Stimulated activated CD4-positive, alpha-beta T cell treated with anti-CD3 and anti-CD28 coated beads, Interleukin-1b, Interleukin-23, amount 100 ng/mL, for 24 hours (primary cell): ENCODE measurements at places on chromosomes 4 and X.

DNA sequence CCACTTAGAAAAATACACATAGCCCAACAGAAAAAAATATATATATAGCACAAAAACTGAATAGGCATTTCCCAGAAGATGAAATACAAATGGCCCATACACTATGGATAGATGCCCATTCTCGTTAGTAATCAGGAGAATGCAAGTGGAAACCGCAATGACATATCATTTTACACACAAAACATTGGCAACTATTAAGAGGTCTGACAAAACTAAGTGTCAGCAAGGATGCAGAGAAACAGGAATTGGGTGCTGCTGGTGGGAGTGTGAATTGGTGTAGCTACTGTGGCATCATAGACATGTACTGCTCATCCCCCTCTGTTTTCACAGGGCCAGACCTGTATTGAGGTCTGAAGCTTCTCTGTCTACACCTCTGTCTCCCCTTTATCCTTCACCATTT lies 320.0 kb downstream of the IDS start:
- DNase-seq: no peak

DNA sequence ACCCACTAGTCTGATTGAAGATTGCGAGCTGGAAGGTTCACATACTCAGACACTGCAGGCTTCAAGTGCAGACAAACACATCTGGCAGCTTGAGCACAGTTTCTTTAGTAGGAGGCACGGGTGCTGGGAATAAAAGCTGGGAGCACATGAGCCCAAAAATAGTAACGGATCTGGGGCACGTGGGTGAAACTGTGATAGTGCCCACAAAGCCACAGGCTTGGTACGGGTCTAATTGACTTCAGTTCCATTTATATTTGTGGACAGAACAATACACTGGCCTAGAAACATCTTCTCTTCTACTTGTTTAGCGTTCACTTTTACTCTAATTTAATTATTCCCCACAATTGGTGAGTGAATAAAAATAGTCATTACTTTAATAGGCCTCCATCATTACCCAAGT lies 2370.7 kb downstream of the PCDH7 start:
- DNase-seq: no peak

DNA sequence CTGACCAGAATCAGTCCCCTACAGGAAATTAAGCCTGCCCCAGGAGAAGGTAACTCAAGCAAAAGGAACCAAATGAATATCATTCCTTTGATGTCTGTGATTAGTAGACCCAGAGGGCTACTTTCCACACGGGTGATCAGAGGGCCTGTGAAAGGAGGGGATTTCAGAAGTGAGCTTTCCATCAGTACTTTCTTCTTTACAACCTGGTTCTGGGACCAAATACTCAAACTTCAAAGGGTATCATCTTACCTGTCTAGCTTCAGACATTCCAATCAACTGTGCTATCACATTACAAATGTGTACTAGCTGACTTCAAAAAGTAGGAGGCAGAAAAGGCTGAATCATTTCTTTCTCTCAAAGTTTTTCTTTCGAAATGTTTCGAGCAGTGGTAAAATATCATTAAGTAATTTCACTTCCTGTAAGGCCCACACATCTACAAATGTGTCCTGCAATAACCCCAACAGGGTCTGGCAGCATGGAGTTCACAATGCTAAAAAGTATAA lies 23.9 kb downstream of the ACSL4 start:
- DNase-seq: no peak

- no peak for DNase-seq
These were observed 195.5 kb downstream of the ZNF330 start for GRCh38 chr4:141416219-141416618.

GRCh38 chrX:53281963-53282695 lies 745 bp upstream of the IQSEC2 start:
- no peak for DNase-seq

GRCh38 chrX:33415459-33415858 lies 204.1 kb upstream of the DMD start:
- DNase-seq: no peak

DNA sequence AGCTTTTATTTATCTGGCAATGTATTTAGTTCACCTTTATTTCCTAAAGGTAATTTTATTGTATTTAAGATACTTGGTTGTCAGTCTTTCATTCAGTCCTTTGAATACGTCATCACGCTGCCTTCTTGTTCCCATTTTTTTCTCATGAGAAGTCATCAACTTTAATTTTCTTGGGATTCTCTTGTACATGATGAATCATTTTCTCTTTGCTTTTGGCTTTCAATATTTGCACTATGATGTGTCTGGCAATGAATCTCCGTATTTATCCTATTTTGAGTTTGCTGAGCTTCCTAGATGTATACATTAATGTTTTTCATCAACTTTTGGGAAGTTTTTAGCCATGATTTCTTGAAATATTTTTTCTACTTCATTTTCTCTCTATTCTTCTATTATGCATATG lies 28.4 kb downstream of the CLDN2 start:
- DNase-seq: no peak

GRCh38 chr4:127182687-127183086 lies 450.1 kb upstream of the INTU start:
- DNase-seq: no peak

DNA sequence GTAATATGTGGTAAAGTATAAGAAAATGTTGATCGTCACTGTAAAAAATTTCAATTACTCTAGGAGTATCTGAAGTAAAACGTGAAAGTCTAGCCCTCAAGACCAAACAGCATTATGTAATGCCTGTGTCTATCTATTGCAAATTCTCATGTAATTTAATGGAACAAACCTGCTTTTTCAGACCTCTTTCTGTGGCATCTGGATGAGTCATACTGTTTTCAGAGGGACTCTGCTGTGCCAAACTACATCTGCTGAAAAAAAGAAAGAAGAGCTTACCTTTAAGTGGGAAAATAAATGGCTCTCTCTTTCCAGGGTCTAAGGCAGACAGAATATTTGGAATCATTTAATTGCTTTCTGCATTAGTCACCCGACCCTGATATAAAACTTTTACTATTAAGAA lies 89.8 kb upstream of the ARMCX2 start:
- DNase-seq: no peak

DNA sequence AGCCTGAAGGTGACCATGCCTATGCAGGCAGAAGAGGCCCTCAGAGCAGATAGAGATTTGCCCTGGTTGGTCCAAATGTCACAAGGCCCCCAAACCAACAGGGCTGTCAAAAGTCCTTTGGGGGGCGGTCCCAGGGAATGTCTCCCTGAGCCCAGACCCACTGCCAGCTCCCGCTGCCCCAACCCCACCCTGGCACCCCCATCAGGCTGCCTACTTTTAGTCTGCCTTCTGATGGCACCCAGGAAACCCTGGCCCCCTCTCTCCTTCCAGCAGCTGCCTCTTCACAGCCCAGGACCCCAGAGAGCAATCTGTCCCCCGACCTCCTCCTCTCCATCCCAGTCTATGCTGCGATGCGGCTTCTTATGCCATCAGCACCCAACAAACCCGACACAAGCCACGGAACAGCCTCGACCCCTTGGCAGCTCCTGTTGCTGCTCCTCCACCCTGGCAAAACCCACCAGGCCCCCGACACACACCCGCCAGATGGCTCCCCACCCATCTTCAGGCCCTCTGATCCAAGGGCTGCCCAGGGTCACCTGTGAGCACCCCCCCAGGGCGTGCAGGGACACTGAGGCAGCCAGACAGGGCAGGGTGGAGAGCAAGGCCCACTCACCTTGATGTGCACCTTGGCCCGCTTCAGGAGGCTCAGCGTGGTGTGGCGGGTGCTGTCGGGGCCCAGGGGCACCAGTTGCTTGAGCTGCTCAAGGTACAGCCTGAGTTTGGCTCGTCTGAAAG lies 9.9 kb downstream of the MXD4 start:
- no peak for DNase-seq

DNA sequence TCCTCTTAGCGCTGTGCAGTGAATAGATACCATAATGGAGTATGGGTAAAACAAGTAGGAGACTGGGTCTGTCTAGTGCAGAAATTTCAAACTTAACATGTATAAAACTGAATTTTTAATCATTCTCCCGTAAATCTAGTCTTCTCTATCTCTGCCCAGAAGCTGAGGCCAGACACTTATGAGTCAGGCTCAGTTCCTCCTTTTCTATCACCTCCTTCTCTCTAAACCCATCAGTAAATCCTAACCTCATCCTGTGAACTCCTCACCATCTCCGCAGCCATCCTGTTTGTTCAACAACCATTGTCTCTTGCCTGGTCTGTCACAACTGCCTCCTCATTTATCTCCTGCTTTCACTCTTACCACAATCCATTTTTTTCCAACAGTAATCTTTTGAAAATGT lies 19.8 kb upstream of the SGMS2 start:
- no peak for DNase-seq

GRCh38 chr4:122163767-122164166 lies 11.6 kb downstream of the BLTP1 start:
- no peak for DNase-seq

DNA sequence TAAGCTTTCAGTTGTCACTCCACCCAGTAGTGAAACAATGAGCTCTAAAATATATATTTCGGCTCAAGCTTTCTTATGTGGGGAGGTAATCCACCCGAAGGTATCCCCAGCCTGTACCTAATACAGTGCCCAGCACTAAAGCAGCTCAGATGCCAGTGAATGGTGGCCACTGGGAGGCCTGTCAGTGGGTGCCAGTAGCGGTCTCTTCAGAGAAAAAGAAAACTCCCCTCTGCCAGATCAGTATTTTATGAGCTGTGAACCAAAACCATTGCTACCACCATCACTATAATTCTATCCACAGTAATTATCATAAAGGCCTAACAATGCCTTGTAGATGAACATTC lies 835 bp upstream of the NFKB1 start:
- DNase-seq: no peak

DNA sequence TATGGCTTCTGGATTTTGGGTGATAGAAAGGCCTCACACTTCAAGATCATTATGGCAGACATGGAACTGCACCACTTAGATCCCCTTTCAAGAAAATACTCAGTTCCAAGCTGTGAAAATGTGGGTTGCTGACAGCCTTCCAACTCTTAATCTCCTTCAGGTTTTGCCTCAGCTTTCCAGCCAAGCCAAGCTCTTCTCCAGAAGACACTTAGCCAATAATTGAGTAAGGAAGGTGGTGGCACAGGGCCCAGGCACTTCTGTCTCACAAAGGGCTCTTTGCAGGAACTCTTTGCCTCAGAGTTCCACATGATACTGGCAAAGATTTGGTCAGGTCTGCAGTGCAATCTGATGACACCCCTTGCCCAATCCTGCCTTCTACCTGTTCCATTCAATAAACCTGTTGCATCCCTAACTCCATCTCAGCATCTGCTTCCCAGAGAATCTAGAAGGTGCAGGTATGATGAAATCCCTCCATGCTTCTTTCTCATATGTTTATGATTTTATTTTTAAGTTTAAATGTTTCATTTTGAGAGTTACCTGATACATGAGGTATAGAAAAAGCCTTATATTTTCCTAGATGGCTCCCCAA lies 30.6 kb downstream of the ANXA5 start:
- no peak for DNase-seq

DNA sequence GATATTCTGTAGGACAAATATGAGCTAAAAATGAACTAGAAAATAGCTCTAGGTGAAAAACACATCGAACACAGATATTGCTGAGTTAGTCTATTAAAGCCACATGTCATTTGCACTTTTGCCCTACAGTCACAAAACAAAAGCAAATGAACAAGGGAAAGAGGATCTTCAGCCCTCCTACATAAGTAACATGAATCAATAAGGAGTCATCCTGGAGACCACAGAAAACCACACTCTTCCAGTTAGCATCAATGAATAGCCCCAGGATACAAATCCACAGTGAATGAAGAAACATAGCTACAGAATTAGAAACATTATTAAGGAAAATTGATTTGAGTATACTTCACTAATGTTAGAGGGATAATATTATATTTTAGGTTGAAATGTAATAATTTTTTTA lies 311.4 kb downstream of the MAPK10 start:
- DNase-seq: no peak

DNA sequence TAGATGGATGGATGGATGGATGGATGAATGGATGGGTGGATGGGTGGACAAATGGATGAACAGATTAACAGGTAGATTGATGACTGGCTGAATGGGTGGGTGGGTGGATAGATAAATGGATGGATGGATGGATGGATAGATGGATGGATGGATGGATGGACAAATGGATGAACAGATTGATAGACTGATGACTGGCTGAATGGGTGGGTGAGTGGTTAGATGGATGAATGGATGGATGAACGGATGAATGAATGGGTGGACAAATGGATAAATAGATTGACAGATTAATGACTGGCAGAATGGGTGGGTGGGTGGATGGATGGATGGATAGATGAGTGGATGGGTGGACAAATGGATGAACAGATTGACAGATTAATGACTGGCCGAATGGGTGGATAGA lies 13.6 kb upstream of the AKAP17A start:
- DNase-seq: no peak

DNA sequence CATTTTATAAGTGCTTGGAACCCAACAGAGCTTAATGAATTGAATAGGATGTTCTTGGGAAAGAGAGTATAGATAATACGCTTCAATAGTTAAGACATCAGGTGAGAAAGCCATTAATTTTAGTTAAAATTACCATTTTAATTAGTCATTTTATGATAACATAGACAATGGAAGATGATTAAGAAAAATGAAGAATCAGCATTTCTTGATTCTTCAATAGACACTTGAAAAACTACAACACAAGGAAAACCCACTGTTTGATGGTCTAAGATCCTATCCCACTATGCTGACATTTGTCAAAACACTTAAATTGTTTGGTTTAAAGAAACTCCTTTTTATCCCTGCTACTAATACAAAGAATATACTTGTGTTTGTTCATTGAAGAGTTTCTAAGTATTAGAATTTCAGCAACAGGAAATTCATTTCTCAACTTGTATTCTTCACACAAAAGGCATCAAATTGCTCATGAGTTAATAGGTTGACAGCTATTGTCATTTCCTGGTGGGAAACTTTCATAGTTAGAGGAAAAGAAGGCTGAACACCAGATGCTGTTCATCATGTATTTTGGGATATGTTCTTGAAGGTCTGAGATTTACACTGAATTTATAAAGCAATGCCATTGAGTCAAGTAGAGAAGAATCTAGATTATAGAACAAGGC lies 9.6 kb upstream of the CXCL2 start:
- no peak for DNase-seq

DNA sequence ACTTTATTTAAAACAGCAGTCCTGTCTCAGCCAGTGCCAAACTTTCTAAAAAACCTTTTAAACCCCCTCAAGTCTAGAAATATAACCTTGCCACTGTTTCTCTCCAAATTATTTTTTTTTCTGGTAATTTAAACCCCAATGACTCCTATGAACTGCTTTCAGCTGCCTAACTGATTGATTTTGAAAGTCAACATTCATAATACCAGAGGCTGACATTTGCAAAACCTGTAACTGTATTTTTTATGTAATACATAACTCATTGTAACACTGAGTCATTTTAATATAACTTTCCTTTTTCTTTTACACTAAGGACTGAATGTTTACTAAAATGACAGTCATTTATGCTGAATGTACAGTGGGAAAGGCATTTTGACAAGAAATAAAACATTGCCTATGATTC lies 19.1 kb upstream of the EGFL6 start:
- no peak for DNase-seq

DNA sequence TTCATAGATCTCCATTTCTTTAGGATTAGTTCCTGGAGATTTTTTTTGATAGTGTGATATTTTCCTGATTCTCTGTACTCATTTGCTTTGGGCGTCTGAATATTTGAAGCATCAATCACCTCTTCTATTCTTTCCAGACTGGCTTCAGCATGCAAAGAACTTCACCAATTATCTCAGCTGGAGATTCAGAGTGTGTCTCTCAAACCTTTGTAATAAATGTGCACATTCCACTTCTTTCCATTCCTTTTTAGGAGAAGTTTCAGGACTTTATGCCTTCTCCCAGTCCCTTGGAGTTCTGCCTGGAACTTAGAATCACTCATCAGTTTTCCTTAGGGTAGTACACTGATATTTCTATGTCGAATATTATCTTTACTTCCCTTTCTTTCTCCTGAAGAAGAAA lies 334.8 kb downstream of the TEX13C start:
- DNase-seq: no peak

- no peak for DNase-seq
These were observed 374.2 kb downstream of the FBXO8 start for GRCh38 chr4:173909294-173909693.
